ENCODE measurements at places on chromosomes 2 and 18.

DNA sequence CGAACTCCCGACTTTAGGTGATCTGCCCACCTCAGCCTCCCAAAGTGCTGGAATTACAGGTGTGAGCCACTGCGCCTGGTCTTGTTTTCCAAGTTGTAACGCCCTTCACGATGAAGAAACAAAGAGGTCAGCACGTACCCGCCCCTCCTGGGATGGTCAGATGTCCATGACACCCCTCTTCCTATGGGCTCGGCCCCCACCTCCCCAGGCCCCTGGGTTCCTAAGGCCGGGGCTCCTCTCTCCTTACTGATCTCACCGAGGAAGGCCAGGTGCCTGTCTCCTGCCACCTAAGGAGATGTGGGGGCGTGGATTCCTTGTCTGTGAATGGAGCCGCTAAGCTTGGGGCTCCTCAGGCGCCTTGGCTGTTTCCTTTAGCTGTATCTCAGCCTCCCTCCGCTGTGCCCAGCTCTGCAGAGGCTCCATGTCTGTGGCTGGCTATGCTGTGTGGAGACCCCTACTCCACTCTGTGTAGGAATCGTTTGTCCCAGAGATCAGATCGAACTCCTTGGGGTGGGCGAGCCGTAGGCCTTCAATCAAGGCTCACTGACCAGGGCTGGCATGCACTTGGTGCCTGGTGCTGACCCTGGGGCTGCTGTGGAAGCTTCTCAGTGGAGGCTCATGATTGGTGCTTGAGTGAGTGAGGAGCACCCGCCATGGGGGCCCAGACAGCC is 8.8 kb downstream of the COLEC11 start:
- DNase-seq: no peak

DNA sequence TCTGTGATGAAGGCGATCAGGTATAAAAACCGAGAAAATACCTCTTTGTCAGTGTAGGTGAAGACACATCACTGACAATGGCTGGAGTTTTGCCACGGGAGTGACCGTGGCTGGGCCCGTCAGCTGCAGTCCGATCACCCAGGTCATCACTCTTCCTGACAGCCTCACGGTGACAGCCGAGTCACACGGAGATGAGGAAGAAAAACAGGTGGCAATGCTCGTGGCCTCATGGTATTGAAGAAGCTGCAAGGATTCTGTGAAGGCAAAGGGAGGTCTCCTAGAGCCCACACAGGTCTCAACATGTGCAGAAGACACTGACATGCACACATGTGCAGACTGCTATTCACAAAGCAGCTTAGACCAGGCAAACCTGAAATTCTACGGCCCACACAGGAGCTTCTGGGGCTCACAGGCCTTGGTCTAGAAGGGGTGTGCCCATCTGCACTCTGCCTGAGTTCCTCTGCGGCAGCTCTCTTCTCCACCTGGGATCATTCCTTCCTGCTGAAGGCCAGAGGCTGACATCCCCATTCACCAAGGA is 7.4 kb downstream of the COPS9 start:
- no peak for DNase-seq

- DNase-seq: no peak
Measured at GRCh38 chr2:159753797-159754196, 41.5 kb downstream of the MARCHF7 start.

- no peak for DNase-seq
Measured at GRCh38 chr2:57370882-57371585, 675.6 kb upstream of the VRK2 start.

DNA sequence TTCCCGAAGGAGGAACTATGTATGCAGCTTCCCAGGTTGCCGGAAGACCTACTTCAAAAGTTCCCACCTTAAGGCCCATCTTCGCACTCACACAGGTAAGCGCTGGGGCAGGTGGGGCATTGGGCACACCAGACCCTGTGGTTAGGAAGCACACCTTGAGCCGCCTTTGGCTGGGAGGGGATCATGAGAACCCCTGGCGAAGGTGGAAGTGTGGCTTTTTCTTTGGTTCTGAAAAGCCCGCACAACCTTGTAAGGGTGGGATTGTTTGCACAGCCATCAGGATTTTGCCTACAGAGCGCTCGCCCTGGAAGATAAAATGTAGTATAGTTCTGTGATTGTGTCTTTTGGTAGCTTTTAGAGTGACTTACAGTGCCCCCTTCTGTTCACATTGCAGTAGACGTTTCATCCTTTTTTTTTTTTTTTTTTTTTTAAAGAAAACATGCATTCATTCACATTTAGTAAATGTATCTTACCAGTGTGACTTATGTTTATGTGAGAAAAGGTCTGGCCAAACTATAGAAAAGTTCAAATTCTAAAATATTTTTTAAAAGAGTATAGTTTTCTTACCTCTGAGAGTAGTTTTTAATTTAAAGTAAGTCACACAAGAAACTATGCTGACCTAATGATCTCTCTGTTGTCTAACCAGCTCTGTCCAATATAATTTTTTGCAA is 5.3 kb downstream of the KLF11 start:
- peak; percentile 29 for DNase-seq

DNA sequence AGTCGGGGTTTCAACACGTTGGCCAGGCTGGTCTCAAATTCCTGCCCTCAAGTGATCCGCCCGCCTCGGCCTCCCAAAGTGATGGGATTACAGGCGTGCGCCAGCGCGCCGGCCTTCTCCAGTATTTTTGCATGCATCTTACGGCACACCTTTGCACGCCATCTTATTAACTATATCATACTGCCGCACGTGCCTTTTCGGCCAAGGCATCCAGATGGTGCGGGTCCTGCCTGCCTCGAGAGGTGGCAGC is 765 bp upstream of the ING5 start:
- DNase-seq: no peak

DNA sequence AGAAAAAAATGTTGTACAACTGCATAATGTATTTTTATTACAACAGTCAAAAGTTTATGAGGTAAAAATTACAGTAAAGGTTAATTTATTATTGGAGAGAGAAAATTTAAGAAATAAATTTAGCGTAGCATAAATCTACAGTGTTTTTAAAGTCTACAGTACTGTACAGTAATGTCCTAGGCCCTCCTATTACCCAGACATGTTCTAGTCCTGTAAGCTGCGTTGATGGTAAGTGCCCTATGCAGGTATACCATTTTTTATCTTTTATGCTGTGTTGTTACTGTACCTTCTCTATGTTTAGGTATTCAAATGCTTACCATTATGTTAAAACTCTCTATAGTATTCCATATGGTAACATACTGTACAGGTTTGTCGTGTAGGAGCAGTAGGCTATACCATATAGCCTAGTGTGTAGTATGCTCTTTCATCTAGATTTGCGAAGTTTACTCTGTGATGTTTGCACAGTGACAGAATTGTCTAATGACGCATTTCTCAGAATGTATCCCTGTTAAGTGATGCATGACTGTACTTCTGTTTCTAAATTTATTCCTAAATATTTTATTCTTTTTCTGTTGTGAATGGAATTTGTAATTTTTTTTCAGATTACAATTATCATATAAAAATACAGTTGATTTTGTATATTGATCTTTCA is 24.5 kb downstream of the ABI2 start:
- DNase-seq: no peak

- DNase-seq: no peak
Measured at GRCh38 chr2:238484522-238485452, 58.1 kb downstream of the ASB1 start.

DNA sequence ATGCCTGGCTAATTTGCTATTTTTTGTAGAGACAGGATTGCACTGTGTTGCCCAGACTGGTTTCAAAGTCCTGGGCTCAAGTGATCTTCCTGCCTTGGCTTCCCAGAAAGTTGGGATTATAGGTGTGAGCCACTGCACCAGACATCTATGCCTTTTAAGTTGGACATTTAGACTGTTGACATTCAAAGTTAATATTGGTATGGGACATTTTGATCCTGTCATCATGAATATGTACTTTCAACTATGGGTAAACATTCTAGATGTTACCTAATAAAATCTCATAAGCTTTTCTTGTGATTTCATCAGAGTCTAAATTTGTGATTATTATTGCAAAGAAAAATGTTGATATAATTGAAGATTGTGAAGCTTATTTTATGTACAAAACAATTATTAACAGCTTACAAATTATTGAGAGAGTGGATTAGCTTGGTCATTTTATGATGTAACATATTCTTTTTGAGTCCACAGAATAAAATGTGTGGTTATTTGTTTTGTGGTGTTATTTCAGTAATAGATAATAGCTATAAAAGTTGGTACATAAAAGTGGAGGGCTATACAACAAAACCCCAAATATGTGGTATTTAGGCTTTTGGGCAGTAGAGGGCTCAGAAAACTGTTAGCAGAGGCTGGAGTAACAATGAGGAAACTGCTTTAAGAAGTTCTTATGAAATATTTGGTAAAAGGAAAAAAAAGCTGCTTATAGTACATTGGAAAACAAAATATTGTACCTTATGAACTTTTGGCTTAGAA is 41.4 kb downstream of the STARD6 start:
- DNase-seq: no peak

DNA sequence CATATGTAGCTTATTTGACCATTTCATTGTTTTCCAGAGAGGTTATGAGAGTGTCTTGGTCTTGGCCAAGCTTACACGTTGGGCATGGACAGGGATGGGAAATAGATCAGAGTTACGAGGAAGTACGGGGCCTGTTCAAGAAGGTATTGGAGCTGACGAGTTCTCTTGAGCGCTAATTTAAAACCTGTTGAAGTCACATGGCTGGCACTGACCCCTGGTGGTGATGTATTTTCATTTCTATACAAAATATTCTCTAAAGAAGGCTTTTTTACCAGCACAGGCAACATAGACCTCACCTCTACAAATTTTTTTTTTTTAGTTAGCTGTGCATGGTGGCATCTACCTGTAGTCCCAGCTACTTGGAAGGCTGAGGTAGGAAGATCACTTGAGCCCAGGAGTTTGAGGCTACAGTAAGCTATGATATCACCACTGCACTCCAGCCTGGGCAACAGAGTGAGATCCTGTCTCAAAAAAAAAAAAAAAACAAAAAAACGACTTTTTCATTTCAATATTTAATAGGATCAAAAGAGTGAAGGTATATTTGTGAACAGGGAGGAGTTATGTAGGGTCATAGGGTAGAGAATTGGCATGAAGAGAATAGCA is 19.6 kb downstream of the UGP2 start:
- DNase-seq: peak; percentile 73

GRCh38 chr18:63022429-63023022 is 297.0 kb downstream of the BCL2 start:
- DNase-seq: no peak

DNA sequence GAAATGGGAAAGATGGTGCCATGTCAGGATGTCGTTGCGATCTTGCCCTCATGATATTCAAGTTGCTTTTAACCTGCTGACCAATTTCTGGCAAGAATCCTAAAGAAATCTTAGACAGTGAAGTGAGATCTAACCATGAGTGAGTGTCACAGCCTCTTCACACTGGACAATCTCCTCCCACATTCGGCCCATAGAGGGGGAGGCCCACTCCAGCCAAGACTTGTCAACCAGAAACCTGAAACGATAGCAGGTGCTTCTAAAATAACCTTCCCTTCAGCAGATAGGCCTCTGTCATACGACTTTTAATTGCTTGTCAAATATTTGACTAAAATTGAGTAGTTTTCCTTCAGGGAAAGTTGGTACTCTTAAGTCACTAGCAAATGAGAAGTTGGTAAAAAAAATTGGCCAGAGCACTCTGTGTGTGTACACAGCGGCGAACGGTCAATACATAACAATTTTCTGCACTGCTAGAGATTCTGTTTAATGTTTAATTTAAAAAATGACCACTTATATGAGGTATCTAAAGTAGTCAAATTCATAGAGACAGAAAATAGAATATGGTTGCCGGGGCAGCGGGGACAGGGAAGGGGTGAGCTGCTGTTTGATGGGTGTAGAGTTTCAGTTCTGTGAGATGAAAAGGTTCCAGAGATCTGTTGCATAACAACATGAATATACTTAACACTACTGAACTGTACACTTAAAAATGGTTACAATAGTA is 110.2 kb downstream of the VAPA start:
- DNase-seq: no peak

GRCh38 chr18:8607776-8608742 is 1.2 kb upstream of the RAB12 start:
- no peak for DNase-seq

DNA sequence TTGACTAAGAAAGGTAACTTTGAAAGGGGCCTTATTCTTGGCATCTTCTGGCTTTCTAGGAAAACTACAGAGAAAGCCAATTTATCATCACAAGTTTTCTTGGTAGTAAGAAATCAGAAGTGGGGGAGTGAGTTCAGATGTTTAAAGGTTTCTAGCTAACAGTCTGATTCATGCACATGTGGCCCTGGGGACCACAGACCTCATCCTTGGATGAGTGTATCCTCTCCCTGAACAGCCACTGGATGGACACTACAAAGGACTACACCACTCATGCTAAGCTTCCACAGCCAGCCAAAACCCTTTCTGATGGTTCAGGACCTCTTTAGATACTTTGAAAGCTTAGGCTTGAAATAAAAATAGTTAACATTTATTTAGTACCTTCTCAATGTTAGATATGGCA is 218.3 kb upstream of the STK17B start:
- no peak for DNase-seq

- peak; percentile 85 for DNase-seq
Measured at GRCh38 chr2:68121873-68122679, 35.6 kb upstream of the PNO1 start.

DNA sequence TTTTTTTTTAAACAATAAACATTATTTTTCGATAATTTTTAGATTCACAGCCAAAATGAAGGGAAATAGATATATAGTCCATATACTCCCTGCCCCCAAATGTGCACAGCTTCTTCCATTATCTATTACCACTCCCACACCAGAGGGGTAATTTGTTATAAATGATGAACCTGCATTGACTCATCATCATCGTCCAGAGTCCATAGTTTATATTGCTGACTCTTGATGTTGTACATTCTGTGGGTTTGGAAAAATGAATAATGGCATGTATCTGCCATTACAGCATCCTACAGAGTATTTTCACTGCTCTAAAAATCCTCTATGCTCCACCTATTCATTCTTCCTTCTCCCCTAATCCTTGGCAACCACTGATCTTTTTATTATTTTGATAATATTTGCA is 121.5 kb downstream of the LTBP1 start:
- no peak for DNase-seq

DNA sequence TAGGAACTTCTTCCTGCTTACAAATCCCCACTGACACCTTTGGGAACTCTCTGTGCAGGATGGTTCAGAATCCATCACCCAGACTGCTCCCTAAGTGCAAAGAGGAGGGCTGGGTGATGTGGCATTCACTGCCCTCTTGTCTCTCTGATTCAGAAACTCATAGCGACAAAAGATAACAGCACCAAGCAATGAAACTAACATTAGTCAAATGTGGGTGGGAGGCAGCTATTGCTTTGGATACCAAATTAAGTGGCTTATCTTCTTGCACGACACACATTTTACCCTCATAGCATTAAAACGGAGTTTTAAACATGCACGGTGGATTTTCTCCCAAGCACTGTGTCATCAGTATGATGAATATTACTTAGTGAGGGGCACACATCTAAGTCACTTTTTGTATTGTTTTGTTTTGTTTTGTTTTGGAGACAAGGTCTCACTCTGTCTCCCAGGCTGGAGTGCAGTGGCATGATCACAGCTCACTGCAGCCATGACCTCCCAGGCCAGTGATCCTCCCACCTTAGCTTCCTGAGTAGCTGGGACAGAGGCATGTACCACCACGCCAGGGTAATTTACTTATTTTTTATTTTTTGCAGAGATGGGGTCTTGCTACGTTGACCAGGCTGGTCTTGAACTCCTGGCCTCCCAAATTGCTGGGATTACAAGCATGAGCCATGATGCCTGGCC is 40.9 kb upstream of the NEB start:
- no peak for DNase-seq
